ENCODE measurements at places on chromosomes 5 and 9. TPM values are rescaled to one million over a fixed set of nuclear protein-coding genes. Genes with fewer than 3 reads are reported as not detected.

- no peak for DNase-seq
- H3K4me3 ChIP-seq, result no peak overlapping the region
- no peaks in the 10 kb centered on the region for H3K36me3 ChIP-seq
- H3K4me1 ChIP-seq, result no peaks in the 10 kb centered on the region
- no peaks in the 10 kb centered on the region for H3K27me3 ChIP-seq
Observed at GRCh38 chr9:20642045-20642444, 19.7 kb upstream of the MLLT3 start.

The DMXL1 gene
- total RNA-seq, result 56.5 TPM

The GPX3 gene
- total RNA-seq, result 3,069 TPM

GRCh38 chr9:38641985-38642864 is 21.8 kb upstream of the ANKRD18A start:
- H3K4me1 ChIP-seq, result no peaks in the 10 kb centered on the region
- DNase-seq, result no peak
- H3K27me3 ChIP-seq, result no peaks in the 10 kb centered on the region
- H3K36me3 ChIP-seq, result no peaks in the 10 kb centered on the region

DNA sequence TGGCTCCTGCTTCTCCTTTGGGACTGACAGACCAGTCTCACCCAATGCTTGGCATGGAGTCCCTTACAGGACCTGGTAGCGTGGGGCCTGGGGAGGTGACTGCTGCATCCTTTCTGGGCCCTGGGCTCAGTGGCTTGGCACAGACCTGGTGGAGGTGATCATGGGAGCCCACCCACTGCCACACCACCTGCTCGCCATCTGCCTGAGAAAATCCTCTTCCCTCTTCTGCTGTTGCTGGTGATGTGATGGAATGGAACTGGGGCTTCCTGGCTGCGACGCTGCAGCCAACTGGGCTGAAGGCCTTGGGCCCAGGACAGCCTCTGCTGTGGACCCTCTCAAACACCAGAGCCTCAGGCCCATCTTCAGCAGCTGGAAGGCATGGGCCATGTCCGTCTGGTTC is 122.5 kb upstream of the PANK3 start:
- peaks cover 19% of the 10 kb centered on the region for H3K4me1 ChIP-seq
- H3K36me3 ChIP-seq, result no peaks in the 10 kb centered on the region
- no peaks in the 10 kb centered on the region for H3K27me3 ChIP-seq
- no peak overlapping the region for H3K27ac ChIP-seq
